AG10803 (cell line): ENCODE measurements at places on chromosomes 3 and 15.

DNA sequence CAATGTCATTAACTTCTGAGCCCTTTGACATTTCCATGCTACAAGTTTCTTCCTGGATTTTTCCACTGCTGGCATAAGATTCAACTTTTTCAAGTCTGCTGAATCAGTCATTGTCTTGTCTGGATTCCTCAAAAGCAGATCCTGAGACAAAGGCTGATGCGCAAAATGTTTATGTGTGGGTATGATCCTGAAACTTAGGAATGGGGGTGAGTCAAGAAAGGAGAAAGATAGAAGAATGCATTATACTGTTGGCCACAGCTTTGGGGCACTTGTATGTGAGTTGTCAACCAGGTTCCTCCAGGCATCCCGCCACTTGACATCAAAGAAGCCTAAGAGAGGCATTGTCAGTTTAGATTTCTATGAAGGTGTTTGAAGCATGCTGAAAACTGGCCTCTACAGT lies 50.4 kb downstream of the FOXB1 start:
- DNase-seq = no peak

DNA sequence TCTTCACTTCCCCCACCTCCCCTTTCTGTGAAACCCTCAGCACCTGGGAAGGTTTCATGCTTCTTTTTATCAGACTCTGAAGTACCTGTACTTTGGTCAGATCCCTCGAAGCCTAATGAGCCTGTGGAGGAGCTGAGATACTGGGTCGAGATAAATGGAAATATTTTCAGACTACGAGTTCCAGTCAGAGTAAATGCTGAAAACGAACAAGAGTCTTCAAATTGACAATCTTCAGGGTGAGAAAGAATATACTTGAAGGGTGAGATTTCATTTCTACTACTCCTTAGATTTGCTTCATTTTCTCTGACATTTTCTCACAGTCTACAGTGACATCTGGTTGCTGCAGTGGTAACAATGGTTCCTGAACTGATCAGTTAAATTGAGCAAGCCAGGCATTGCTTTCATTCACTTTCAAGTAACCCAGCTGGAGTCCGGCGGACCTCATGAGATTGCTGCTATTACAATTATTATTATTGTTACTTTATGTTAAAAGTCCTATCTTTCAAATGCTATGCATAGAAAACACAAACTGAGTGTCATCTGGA lies 337.2 kb downstream of the VGLL3 start:
- no peak for DNase-seq

DNA sequence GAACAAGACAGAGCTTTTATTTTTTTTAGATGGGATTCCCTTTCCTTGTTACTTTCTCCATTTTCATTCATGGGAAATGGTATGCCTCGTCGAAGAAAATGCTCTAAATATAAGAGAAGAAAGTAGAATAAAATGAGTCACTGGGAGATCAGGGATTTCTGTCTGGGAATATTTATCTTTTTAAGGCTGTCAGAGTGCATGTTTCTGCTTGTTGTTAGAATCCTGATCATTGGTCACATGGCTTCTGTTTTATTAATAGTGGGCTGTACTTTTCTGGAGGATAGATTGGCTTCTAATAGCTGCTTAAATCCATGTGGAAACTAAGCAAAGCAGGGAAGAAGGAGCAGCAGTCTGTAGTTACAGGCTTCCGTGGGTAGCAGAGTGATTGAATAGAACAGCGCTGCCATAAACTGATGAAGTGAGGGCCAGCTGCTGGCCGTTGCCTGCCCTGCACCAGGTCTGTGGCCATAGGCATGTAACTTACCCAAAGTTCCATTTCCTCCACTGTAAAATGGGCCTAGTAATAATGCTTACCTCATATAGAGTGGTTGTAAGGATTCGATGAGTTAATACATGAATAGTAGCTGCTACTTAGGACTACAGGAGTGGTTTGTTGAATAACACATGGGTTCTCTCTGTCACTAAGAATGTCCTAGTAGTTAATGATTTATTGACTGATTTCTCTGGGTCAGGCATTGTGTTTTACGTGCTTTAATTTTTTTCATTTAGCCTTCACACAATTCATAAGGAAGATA lies 289.9 kb downstream of the SATB1 start:
- DNase-seq = no peak

DNA sequence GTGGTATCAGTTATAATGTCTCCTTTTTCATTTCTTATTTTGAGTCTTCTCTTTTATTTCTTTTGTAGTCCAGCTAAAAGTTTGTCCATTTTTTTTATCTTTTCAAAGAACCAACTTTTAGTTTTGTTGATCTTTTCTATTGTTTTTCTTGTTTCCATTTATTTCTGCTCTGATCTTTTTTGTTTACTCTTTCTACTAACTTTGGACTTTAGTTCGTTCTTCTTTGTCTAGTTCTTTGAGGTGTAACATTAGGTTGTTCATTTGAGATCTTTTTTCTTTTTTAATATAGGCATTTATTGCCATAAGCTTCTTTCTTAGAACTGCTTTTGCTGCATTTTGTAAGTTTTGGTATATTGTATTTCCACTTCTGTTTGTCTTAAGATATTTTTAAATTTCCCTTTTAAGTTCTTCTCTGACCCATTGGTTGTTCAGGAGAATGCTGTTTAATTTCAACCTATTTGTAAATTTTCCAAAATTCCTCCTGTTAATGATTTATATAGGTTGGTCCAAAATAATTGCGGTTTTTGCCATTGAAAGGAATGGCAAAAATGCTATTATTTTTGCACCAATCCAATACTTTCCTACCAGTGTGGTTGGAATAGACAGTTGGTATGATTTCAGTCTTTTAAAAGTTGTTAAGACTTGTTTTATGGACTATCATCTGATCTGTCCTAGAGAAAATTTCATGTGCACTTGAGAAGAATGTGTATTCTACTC lies 51.2 kb downstream of the KAT2B start:
- peak; percentile 11 for DNase-seq

GRCh38 chr15:74424901-74425528 lies 8.7 kb downstream of the SEMA7A start:
- no peak for DNase-seq

GRCh38 chr3:188458756-188459155 lies 304.8 kb downstream of the LPP start:
- DNase-seq = peak; percentile 63

GRCh38 chr3:160370987-160371857 lies 27.8 kb downstream of the IFT80 start:
- DNase-seq = no peak

- peak; percentile 95 for DNase-seq
These were observed 117.3 kb upstream of the PLXND1 start for GRCh38 chr3:129723558-129724324.

- peak; percentile 19 for DNase-seq
These were observed 239.0 kb upstream of the NAALADL2 start for GRCh38 chr3:174620138-174620537.

GRCh38 chr15:66072616-66073361 lies 180.8 kb downstream of the MEGF11 start:
- DNase-seq = peak; percentile 9

GRCh38 chr3:57091521-57092273 lies 31.2 kb downstream of the SPATA12 start:
- DNase-seq = peak; percentile 78

- DNase-seq = no peak
These were observed 33.6 kb downstream of the ABTB1 start for GRCh38 chr3:127706312-127706711.

- DNase-seq = peak; percentile 37
These were observed 38.6 kb downstream of the MGA start for GRCh38 chr15:41698779-41699178.

- DNase-seq = no peak
These were observed 478.9 kb upstream of the GBE1 start for GRCh38 chr3:82240322-82240721.

GRCh38 chr3:111368056-111368455 lies 173.9 kb upstream of the CD96 start:
- DNase-seq = peak; percentile 23

DNA sequence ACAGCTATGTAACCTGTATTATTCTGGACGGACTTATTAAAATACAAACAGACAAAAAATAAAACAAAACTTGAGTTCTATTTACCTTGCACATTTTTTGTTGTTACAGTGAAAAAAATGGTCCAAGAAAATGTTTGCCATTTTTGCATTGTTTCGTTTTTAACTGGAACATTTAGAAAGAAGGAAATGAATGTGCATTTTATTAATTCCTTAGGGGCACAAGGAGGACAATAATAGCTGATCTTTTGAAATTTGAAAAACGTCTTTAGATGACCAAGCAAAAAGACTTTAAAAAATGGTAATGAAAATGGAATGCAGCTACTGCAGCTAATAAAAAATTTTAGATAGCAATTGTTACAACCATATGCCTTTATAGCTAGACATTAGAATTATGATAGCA lies 17.1 kb downstream of the LMOD3 start:
- peak; percentile 35 for DNase-seq

DNA sequence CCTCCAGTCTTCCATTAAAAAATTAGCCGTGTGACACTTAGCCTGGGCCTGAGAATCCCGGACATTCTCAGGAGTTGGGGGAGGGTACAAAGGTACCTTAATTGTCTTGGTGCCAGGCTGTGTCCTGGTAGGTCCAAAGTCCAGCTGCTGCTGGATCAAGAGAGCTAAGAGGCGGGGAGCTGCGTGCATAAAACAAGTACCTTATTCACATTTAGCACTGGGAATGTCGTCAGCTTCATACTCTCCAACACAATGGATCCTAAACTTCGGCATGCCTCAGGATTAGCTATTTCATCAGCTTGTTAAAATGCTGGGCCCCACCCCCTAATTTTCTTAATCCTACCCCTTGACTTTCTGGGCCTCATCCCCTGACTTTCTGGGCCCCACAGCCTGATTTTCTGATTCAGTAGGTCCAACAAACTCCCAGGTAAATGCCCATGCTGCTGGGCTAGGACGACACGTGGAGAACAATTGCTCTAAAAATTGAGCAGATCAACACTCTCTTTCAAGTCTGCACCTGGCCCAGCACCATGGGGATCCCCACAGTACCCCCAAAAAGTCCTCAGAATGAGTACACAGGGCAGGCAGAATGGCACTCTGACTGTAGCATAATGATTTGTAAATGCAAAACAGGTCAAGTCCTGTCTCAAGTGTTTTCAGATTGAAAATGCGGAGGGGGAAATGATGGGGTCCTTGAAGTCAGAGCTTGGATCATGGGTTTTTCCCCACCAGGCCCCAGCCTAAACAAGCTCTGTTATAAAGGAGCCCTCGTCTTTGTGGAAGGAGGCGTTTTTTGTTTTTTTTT lies 5.6 kb upstream of the AEN start:
- DNase-seq = no peak

GRCh38 chr3:65445573-65446169 lies 593.0 kb downstream of the MAGI1 start:
- DNase-seq = no peak

DNA sequence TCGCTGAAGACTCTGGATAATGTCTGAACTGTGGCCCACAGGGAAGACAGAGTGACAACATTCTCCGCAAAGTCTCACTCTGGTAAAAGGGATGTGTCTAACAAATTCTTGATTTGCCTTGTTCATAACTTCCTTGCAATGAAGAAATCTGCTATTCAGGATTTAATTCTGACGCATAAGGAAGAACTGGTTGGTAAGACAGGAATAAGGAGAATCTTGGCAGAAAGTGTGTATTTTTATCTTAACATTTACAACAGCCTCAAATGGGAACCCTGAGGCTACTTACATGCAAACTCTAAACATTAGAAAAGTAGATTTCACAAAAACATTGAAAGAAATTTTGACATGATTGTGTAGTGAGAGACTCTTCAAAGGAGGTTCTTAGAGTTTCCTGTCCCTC lies 10.8 kb upstream of the PLD1 start:
- DNase-seq = no peak

DNA sequence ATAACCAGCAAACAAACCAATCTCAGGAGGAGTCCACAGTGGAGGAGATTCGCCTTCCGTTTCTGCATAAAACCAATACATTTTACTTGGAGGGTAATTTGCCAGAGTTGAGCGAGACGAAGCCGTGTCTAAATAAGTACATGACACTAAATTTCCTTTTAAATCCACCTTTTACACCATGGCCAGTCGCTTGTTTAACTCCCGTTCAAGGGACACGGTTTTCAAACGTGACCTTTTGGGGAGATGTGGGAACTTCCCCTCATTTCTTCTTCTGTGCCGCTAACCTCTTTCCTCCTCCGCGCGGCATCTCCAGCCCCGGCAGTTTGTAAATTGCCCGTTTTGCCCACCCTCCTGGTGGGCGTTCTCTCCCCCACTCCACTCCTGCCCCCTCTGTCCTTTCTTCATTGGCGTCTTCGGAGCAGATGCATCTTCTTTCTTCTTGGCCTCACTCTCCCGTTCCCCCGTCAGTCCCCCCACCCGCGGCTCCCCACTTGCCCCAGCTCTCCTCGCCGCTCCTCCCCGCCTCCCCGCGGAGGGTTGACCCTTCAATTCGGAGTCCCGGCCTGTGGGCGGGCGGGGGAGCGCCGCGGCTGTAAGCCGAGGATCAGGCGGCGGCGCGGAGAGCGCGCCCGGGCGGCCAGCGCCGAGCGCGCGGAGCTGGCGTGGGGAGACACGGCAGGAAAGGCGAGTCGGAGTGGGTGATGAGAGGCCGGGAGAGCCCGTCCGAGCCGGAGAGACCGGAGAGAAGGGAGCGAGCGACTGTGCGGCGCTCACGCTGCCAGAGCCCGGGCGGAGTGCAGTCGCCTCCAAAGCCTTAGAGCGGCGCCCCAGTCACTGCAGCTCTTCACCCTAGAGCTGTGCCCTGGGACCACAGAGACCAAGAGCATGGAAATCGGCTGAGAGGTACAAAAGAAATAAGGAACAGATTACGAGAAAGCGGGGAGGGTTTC lies at the start of gene NLGN1:
Gene NLGN1 (plus strand): TSS at position 584 of the 950 bp plus-strand sequence.
- peak; percentile 83 for DNase-seq

DNA sequence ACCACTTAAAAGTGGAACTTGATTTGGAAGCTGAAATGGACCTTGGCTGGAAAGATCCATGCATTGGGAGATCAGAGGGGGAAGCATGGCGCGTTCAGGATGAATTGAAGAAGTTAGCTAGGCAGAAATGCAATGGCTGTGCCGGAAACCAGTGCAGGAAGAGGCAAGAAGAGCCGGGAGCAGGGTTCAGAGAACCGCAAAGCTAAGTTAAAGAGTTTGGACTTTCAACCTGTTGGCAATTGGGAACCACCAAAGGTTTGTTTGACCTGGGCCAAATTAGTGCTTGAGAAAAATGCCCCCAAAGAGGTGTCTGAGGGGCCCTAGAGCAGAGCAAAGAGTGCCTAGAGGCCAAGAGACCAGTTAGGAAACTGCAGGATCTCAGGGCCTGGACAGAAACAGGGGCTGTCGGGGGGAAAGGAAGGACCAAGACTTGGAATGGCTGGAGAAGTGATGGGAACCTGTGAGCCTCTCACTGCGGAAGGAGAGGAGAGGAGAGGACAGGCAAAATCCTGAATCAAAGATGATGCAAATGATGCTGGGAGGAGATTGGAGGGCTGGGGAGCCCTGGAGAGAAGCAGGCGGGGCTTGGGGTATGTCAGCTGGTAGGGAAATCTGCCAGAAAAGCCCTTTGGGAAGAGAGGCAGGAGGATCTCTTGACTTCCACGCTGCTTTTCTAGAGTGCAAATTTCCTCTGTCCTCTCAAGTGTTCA lies 49.3 kb downstream of the FAM174B start:
- no peak for DNase-seq

- DNase-seq = no peak
These were observed 2.6 kb downstream of the SLC15A2 start for GRCh38 chr3:121896823-121897222.

DNA sequence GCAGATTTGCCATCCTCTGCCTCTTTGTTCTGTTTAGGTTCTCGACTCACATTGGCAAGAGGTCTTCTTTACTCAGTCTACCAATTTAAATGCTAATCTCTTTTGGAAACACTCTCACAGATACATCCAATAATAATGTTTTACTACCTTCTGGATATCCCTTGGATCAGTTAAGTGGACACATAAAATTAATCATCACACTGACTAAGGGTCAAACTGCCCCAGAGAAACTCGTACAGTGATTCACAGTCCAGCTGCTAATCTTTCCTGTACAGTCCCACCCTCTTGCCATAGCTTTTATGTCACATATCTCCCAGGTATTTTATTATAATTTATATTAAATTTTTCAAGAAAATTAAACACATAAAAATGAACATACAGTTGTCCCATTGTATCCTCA lies 360.8 kb upstream of the RGMA start:
- no peak for DNase-seq
